ENCODE measurements at places on chromosomes 11 and 22.
A peak's percentile ranks its signal among the peaks of the same experiment; 100 is the strongest.

GRCh38 chr11:69921128-69922014 lies 102.2 kb upstream of the FGF3 start:
- DNase-seq = no peak

- DNase-seq = peak; percentile 45
Observed at GRCh38 chr22:17969701-17970113, 54.7 kb downstream of the MICAL3 start.

DNA sequence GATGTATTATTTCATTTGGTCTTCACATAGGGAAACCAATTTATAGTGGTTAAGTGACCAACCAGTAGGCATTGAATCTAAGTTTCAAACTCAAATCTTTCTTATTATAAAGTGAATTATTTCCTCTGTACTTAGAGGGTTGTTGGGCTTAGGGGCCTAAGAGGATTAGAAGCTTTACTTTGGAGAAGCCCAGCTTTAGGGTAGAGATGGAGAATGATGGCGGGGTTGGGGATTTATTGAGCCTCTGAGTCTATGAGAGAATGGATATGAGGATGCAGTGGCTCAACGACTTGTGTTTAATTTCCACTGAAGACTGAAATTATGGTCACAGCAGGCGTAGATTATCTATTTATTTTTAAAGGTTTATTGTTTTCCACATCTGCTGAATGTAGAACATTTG lies 55.5 kb downstream of the CHRDL2 start:
- no peak for DNase-seq

- no peak for DNase-seq
Observed at GRCh38 chr11:5719703-5720495, 16.3 kb upstream of the OR56B1 start.

DNA sequence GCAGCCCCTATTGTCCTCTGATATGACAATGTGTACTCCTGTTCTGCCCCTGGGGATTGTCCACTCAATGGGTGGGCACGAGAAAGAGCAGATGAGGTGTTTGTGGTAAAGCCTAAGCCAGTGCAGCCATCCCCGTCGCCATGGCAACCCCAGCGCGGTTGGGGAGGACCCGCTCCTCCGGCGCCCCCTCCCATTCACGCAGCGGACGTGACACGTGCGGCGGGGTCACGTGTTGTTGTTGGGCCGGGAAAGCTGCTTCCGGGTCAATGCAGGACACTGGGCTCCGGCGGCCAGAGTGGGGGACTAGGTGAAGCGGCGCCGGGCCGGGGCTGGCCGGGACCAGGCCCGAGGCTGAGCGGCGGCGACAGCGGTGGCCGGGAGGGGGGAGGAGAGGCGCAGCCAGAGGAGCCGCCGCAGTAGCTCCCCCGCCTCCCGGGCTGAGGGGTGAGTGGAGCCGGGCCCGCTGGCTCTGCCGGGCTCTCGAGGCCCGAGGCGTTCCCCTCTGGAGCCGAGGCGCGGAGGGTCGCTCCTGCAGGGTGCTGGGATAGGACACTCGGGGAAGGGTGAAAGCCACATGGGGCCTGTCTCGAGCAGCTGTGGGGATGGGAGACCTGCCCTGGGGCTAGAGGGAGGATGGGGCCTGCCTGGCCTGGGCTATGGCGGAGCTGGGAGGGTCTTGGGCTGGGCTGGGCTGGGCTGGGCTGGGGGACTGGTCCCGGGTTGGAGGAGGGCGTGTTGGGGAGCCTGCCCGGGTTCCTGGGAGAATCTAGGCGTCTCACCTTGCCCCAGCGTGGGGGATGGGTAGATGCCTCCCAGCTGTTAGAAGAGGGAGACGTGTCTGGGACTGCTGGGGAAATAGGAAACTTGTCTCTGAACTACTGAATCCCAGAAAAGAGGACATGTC lies at the start of gene TBCEL:
TSS of gene TBCEL (plus strand) at position 255 of the 904 bp plus-strand sequence. CDS start 21,589 bp downstream, outside the sequence.
- DNase-seq = peak; percentile 67

DNA sequence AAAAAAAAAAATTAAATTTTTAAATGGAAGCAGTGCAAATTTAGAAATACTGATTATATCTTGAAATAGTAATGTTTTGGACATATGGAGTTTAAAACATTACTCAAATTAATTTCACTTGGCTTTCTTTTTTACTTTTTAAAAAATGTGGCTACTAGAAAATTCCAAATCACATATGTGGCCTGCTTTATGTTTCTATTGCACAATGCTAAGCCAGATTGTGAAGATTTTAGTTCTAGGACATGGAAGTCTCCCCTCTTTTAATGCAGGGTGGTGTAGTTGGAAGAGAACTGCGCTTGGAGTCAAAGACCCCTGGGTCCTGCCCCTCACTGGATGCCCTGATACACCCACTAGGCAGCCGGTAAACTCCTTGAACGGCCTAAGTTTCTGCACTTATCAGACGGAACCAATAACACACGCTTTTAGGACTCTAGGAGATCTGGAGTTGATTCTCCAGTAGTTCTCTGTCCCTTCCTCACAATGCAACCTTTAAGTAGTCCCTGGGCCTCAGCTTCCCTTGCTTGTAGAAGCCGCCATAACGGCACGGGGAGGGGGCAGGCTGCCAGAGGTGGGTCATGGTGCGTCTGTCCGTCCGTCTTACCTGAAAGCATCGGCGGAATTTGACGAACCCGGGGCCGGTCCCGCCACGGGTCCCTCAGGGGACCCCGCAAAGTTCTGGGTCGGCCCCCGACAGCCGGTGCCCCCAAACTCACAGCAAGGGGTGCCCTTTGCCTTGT lies 505 bp downstream of the FAM227A start:
- DNase-seq = no peak

GRCh38 chr11:124745835-124746620 lies 6.0 kb downstream of the VSIG2 start:
- DNase-seq = no peak

DNA sequence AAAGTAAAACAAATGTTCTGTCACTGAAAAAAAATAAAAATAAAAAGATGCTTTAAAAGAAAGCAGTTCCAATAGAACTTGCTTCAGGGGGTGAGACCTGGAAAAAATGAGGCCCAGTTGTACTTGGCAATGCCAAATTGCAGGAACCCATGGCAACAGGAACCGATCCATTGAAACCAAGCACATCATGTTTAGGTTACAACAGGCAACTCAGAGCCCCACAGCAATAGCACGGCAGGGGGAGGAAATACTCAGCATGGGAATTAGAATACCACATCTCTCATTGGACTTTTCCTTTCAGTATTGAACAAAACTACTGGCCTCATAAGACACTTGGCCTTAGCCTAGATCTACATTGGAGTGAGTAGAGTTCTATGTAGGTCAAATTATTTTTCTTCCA lies 84.3 kb downstream of the MSANTD4 start:
- no peak for DNase-seq

GRCh38 chr11:93694109-93694508 lies 32.6 kb downstream of the CEP295 start:
- DNase-seq = no peak

- DNase-seq = no peak
Observed at GRCh38 chr22:22480940-22481339, 27.6 kb downstream of the ZNF280B start.

DNA sequence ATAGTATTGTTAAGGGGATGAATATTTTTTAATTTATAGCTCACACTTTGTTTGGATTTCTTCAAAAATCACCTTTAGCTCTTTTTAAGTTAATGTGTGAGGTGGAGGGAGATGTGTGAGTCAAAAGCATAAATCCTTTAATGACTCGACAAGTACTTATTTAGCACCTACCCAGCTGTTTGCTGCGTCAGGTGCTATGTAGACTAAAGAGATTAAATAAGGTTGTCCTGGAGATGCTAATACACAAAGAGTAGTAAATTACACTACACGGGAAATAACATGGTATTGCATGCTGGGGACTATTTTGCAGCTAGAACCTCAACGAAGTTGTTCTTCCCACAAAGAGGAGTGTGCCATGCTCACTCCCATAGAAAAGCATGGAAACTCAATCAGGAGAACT lies 583.3 kb upstream of the TENM4 start:
- DNase-seq = no peak

- DNase-seq = no peak
Observed at GRCh38 chr11:1131033-1131911, 26.5 kb upstream of the MUC5AC start.
